ENCODE measurements at places on chromosomes 16 and 17.

- peak; percentile 93 for DNase-seq
Observed at GRCh38 chr16:75491876-75492275, 3.4 kb downstream of the CHST6 start.

- peak; percentile 79 for DNase-seq
Observed at GRCh38 chr16:30786936-30787612, at the start of gene ZNF629. Gene ZNF629 (minus strand): TSS chr16:30787205. CDS start chr16:30784482, 2,723 bp downstream.

DNA sequence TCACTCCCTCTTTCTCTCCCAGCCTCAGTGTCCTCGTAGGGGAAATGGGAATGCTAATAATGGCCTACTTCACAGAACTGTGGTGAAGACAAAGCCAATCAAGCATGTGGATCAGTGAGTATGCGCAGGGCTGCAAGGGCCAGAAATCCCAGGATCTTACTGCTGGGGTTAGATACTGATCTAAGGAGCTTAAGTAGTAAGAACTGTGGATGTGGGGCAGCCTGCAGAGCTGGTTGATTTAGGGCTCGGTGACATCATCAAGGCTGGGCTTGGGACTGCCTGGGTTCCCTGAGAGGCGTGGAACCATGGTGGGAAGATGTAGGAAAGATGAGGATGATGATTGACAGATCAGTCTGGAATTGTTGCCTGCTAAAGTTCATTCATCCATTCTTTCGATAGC is 25.6 kb downstream of the GOSR2 start:
- DNase-seq, result no peak

- no peak for DNase-seq
Observed at GRCh38 chr17:67707442-67707841, 10.3 kb upstream of the NOL11 start.

DNA sequence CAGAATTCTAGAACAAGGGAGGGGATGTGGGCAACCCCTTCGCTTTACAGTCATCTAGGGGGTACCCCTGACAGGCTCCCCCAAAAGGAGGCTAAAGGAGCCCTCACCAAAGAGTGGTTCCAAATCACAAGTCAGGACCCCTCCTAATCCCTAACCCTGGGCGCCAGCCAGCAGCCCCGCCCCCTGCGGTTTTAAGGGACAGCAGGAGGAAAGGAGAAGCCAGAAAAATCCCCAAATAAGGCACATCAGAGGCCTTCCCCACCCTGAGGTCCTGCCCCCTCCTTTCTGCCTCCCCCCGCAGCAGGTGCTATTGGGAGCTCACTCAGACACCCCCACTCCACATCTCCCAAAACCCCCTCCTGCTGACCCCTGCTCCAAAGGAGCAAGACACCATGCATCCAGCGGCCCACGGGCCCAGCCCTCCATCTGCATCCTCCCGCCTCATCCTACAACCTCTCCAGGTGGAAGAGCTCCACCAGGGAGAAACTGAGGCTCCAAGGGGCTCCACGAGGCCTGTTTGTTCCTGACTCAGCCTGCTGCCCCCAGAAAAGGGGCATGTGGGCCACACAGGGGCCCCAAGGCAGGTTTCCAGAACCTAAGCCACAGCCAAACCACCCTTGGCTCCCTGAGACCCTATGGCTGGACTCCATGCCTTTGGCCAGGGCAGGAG is 93.5 kb downstream of the GOSR1 start:
- DNase-seq, result no peak

- DNase-seq, result no peak
Observed at GRCh38 chr17:39115135-39115534, 36.3 kb downstream of the PLXDC1 start.

GRCh38 chr17:62062944-62063343 is 2.1 kb downstream of the MED13 start:
- no peak for DNase-seq

DNA sequence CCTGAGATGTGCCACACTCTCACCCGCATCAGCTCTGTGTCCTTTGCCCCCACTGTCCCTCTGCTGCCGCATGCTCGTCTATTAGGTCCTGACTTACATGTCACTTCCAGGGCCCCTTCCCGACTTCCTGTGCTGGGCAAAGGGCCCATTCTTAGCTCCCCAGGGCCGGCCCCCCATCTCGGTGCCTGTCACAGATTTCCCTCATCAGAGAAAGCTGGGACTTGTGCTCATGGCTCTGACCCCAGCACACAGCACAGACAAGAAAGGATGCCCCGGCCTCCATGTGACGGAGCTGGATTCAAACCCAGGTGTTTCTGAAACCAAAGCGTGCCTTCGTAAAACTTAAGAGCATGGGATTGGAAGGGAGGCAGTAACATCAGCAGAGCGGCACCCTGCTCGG is 5.9 kb upstream of the MAPK7 start:
- no peak for DNase-seq
